ENCODE measurements at places on chromosomes 3 and 15. TPM values are rescaled to one million over a fixed set of nuclear protein-coding genes. Genes with fewer than 3 reads are reported as not detected.
A peak's percentile ranks its signal among the peaks of the same experiment; 100 is the strongest.

DNA sequence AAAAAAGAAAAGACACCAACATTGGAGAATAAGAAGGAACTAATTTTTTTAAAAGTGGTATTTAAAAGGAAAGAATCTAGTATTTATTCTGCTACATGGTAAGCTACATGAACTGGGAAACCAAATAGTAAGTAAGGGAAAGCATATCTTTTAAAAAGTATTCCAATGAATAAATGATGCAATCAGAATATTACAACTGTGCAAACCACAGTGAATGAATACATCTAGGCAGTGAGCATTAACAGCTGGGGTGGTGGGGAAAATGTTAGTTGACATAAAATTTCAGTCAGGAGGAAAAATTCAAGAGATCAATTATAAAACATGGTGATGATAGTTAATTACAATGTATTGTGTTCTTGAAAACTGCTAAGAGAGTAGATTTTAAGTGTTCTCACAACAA is 16.9 kb downstream of the ICE2 start:
- no peak for DNase-seq

- no peak for DNase-seq
Measured at GRCh38 chr3:112061152-112061551, 25.0 kb upstream of the C3orf52 start.

GRCh38 chr15:80590761-80591355 is 104.3 kb upstream of the ABHD17C start:
- DNase-seq, result no peak

GRCh38 chr15:44479343-44479742 is 51.9 kb downstream of the CTDSPL2 start:
- no peak for DNase-seq

DNA sequence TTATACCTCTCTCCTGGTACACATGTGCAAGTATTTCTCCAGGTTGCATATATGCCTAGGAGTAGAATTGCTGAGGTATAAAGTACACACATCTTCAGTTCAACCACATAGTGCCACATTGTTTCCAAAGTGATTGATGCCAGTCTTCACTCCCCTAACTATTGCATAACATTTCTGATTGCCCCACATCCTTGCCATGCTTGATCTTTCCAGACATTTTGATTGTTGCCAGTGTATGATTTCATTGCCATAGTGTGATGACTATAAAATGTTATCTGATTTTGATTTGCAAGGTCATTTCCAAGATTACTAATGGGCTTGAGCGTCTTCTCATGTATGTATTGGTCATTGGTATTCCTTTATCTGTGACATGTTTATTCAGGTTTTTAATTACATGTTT is 61.1 kb upstream of the MLF1 start:
- no peak for DNase-seq

DNA sequence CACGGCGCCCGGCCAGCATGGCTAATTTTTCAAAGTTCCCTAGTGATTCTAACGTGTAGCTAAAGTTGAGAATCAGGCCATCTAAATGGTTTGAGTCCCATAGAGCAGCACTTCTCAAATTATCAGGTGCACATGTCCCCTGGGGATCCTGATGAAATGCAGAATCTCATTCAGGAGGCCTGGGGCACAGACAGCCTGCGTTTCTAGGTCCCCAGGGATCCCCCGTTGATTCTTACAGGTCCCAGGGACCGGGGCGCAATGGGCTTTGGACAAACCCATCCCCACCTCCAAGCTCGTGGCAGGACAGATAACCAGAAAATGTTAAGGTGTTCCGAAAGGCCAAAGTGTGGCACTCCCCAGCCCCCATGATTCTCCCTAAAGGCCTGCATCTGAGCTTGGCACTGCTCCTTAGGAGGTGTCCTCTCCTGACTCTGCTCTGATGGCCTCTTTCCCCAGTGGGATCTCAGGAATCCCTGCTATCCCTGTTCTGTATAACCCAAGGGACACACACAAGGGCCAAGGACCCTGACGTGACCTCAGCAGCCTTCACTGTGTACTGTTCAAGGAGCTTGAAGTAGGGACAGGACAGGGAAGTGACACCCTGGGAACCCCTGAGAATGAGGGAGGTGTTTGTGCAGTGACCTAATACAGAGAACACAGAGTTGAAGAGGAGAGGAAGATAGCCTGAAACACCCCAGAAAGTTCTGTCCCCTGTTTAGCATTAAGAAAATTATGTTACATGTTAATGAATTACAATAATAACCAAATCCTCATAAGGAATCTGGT is 8.0 kb downstream of the LRRK1 start:
- DNase-seq, result no peak

- DNase-seq, result no peak
Measured at GRCh38 chr15:45549541-45550220, 27.1 kb upstream of the SLC30A4 start.

GASK1A gene
- 11.4 TPM for total RNA-seq

GRCh38 chr15:28989239-28989830 is 103.6 kb downstream of the APBA2 start:
- DNase-seq, result peak; percentile 64

- DNase-seq, result no peak
Measured at GRCh38 chr15:53576841-53577240, 182.6 kb downstream of the WDR72 start.

Measured in cerebellum (tissue), 4 donors.